ENCODE measurements at places on chromosomes 7 and 10.

- DNase-seq: no peak
Measured at GRCh38 chr7:147438216-147438615, 1152.3 kb upstream of the C7orf33 start.

GRCh38 chr7:12244129-12244528 is 33.0 kb downstream of the TMEM106B start:
- no peak for DNase-seq

DNA sequence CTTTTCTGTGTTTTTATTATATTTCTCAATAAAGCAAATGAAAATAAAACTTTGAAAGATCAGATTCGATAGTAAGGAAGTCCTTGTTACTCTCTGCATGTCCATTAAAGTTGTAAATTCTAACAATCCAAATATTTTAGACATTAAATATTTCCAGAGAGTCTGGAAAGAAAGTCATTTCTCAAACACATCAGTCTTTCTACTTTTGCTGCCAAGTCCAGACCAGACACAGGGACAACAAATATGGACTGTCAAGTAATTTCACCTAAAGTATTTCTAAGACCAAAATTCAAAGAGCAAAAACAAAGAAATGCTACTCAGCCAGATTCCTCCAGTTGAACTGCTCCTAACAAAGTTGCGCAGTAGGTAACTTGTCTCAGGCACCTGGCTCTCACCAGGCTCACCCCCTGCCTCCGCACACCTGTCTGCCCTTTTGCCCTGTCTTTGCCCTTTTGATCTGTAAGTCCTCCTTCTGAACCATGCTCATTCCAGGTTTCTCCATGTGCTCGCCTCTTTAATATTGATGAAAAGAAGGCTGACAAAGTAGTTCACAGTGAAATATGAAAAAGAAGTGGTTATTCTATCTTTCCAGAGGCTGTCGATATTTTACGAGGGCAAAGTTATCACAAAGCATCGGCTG is 300.5 kb downstream of the C7orf25 start:
- no peak for DNase-seq

DNA sequence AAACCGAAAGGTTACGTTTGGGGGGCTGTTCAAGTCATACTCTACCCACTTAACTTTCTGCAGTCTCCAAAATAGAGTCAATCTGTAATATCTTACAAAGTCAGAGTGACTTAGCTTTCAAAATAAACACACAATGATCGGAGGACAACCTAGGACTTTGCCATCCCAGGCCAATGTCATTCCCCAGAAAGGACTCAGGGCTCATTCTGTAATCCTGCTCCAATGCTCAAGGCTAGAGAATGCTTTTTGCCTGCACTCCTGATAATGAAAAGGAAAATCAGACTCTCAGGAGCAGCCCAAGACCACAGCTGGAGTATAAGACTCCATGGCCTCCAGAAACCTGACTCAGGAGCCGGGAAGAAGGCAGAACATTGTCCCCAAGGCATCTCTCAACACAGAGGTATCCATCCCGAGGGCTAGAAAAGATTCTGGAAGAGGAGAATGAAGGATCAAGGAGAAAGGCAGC is 28.5 kb upstream of the ASCC1 start:
- DNase-seq: no peak

- DNase-seq: no peak
Measured at GRCh38 chr7:124667312-124668153, 98.1 kb downstream of the GPR37 start.

DNA sequence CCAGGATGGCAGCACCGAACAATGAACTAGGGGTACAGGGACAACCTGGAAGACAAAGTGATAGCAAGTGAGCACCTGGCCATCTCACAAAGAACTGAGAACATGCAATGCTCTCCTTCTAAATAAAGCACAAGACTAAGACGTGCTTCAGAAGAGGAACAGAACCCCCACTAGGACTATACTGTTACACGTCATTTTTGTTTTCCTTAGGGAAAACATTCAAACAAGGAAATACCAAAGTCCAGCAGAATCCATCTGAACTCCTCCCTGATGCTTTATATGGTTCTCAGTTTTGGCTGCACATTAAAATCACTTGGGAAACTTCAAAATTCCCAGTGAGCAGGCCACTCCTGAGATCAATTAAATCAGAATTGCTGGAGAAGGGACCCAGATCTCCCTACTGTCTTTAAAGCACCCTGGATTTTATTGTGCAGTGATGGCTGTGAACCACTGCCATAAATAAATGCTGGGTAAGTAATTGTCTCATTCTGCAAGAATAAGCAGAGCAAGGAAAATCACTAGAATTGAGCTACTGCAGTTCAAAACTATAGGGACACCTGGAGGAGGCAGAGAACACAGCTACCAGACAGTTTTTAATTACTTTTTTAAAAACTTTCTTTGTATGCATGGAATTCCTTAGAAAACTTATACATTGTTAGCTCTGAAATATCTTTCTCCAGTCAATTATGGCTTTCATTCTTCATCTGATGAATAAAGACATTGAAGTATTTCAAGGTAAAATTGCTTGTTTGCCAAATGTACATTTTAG is 866.5 kb upstream of the GHITM start:
- no peak for DNase-seq

GRCh38 chr10:119517235-119518141 is 25.0 kb downstream of the RGS10 start:
- no peak for DNase-seq

GRCh38 chr7:50751146-50751545 is 31.6 kb downstream of the GRB10 start:
- DNase-seq: no peak

- DNase-seq: no peak
Measured at GRCh38 chr7:117775801-117776200, 97.4 kb downstream of the CTTNBP2 start.

- DNase-seq: no peak
Measured at GRCh38 chr10:132796846-132797245, 10.9 kb upstream of the NKX6-2 start.

DNA sequence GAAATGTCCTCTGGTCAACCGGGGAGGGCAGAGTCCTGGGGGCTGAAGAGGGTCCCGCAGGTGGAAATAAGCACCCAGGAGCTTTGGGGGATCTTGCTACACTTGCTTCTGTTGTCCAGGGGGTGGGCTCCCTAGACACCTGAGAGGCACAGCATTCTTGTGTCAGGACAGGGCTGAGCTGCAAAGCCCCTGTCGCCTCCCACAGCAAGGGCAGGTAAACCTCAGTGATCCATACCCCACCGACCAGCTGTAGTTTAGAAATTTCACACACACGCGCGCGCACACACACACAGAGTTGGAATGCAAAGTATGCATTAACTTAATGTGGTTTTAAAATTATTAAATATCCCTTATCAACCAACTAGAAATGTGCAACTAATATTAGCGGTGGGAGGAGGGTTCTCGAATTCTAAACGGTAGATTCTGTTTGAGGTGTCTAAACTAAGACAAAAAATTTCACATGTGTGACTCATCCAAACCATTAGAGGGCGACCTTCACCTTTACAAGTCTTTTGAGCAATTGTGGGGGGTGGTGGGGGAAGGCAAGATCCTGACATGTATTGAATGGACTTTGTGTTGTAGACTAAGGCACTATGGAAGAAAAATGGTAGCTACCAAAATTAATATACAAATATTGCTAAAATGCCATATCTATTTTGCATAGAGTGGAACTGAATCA is 34.3 kb upstream of the PTF1A start:
- DNase-seq: no peak

DNA sequence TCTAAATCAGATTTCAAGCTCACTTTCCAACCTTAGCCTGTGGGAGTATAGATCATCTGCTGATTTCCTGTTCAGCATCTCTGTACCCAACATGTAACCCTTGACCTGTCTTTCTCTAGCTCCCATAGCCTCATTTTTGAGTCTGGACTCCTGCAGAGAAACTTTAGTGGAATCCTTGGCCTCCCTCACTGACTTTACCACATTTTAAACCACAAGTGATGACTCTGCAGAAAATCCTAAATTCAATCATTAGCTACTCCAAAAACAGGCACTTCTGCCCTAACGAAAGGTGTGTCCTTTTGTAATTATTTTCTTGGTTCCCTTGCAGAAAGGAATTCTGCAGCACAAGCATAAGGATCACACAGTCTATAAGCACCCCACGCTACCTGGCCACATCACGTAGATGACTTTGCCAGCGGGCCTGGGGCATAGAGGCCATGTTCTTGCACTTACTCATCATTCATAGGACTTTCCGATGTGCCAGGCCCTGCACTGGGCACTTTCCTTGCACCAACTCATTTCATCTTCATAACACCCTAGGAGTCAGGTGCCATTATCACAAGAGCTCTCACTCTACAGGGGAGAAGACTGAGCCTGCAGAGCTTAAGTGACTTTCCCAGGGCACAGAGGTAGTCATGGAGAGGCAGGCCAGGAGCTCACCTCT is 57.2 kb upstream of the OPALIN start:
- DNase-seq: no peak

DNA sequence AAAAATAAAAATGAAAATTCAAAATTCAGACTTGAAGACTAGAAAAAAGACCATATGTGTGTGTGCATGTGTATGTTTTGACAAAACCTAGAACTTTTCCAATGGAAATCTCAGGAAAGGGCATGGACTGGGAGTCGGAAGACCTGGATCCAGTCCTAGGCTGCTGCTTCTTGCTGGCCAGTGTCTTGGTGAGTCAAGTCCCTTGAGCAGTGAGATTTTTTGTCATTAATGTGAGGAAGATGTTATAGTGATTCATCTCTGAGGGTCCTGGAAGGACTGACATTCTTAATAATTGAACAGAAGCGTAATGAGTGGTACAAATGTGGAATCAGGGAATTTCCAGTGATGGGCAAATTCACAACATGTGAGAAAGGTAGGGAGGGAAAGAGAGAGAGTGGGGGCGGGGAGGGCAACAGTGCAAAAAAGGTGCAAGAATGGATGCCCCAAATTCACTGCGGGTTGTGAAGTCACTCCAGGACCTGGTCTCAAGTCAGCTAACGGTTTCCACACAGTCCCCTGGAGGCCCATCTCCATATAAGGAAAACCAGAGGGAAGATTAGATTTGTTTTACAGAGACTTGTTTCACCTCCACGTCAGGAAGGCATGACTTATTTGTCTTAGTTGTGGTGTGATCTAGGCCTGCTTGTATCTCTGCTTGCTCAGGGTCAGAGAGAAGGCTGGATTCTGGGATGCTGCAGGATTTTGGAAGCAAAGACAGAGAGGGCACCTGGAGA is 201.7 kb downstream of the BUB3 start:
- DNase-seq: no peak

DNA sequence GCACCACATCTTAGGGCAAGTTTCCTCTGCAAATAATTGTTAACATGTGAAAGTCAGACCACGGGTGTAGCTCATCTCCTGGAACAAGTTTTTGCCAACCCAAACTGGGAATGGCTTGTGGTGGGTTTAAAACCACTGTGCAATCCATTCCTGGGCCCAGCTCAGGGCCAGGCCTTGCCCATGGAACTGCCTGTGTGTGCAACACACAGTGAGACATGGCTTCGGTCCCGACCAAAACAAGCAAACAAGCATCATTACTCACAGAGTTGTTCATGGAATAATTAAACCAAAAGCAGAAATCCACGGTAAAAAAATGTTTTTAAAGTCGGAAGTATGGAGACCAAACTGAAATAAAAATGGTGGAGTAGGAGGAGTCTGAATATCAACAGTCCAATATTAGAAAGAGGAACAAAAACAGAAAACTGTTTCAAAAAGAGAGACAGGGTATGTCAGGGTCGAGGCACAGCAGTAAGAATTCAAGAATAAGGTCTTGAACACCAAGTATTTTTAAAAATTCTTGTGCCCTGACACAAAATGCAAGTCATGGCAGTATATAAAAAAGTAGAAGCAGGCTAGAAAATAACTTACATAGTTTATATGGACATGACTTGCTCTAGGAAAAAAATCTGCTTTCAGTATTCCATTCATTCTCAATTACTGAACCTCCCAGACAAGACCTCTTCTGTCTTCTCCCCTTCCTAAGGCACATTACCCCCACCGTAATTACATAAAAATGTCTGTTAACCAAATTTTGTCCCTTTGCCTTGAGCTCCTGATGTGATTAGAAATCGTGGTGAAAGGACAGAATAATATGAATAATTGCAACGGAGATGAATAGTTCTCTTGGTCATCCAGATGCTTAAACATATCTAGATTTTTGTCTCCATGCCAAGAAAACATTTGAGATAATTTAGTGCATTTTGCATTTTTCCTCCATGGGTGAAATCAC is 88.4 kb downstream of the FAS start:
- no peak for DNase-seq

DNA sequence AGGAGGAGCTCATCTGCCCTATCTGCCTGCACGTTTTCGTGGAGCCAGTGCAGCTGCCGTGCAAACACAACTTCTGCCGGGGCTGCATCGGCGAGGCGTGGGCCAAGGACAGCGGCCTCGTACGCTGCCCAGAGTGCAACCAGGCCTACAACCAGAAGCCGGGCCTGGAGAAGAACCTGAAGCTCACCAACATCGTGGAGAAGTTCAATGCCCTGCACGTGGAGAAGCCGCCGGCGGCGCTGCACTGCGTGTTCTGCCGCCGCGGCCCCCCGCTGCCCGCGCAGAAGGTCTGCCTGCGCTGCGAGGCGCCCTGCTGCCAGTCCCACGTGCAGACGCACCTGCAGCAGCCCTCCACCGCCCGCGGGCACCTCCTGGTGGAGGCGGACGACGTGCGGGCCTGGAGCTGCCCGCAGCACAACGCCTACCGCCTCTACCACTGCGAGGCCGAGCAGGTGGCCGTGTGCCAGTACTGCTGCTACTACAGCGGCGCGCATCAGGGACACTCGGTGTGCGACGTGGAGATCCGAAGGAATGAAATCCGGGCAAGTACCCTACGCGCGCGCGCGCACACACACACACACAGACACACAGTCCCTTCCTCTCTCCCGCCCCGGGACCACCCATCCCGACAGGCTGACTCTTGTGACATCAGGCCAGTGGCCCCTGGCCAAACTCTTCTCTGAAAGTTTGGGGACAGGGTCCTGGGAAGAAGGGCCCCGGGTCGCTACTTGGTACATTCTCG is 538 bp downstream of the TRIM8 start:
- DNase-seq: peak; percentile 80

DNA sequence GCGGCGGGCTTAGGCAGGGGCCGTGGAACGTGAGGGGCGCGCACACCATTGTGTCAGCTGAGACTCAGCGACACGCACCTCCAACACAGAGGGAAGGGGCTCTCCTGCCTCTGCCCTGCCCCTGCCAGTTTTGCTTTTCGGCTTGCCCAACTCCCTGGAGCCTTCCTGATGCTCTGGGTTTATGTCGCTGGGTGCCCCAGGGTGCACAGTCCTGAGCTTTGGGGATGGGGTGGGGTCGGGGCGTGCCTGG is 13.3 kb downstream of the TMEM120A start:
- no peak for DNase-seq

DNA sequence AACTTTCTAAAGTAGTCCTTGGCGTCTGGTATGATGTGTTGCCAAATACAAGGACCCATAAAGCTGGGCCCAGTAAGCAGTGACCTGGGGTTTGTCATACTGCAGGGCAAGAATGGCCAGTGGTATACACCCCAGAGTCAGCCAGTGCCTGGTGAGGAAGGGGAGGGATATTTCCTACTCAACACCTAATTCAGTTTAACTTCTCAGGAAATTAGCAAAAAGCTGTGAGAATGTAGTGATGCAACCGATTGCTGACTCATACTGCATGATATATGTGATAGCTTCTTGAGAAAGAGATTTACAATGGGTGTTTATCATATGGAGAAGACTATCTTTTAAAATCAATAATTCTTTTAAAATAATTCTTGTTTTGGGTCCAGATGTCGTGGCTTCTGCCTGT is 889.3 kb upstream of the CELF2 start:
- no peak for DNase-seq

GRCh38 chr10:24034571-24034970 is 174.4 kb upstream of the KIAA1217 start:
- peak; percentile 2 for DNase-seq

Data from NK-92 treated with Interleukin-12 subunit alpha and Interleukin-12 subunit beta, amount 100 ng/mL, for 24 hours (cell line).